ENCODE measurements at places on chromosomes 3 and 15.
A peak's percentile ranks its signal among the peaks of the same experiment; 100 is the strongest.

DNA sequence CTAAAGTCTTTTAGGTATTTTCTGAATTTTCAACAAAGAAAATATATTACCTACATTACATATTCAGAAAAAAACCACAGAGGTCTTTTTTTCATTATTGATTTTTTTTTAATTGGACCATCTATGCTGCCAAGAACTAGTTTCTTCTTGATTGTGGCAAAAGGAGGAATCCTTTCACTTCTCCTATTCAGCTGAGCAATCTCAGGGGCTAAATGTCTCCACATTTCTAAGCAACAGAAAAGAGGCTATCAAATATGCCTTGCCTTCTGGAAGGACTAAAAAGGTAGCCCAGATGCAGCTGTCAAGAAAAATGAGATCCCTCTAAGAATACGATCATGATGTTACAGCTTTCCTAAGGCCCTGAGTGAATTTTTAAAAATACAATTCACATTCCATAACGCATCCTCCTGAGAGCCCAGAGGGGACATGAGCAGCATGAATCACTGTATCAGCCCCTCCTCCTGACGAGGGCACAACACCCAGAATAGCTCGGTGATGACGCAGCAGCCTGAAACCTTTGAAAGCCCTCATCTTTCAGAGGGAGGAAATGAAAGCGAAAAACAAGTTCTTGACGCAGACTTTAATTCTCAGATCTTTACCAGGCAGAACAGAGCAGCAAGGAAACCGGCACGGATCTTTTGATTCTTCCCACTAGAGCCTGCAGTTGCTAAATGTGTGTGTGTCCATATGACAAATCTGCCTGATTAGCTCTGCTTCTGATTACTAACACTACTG, 24.6 kb downstream of the RUBCN start:
- DNase-seq: no peak

GRCh38 chr3:177833332-177833731, 636.0 kb upstream of the TBL1XR1 start:
- DNase-seq: no peak

GRCh38 chr3:53051929-53052328, 6.1 kb upstream of the SFMBT1 start:
- no peak for DNase-seq

DNA sequence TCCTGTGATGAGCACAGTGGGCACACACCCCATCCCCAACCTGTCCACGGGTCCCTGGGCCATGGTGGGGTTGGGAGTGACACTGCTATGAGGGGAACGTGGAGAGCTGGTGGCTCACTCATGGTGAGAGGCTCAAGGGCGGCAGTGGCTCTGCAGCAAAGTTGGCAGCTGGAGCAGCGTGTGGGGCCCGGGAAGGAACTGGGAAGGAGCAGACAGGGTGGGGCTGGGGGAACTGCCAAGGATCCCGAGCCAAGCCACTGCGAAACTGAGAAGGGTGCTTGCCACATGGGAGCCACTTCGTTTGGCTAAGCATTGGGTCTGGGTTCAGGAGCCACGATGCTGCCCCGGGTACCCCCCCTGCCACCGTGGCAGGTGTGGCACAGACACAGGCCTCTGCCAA, 80.1 kb downstream of the SNRK start:
- DNase-seq: no peak

DNA sequence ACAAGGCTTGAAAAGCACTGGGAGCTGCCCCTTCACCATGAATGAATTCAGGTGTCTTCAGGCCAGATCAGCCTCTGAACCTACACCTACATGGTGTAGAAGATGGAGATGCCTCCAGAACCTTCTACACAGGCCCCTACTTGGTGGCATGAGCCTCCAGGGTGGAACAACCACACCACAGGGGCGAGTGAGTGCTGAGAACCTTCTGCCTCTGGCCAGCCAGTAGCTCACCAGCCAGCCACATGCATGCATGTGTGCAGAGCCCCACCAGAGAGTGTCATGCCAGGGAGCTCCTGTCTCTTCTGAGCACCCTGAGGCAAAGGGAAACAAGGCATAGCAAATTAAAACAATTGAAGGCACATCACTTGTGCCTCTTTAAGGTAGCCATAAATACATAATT, 161.8 kb upstream of the TOPAZ1 start:
- DNase-seq: no peak

- DNase-seq: no peak
Observed at GRCh38 chr3:541062-541801, 344.7 kb downstream of the CHL1 start.

GRCh38 chr15:87687523-87687870, 569.0 kb downstream of the NTRK3 start:
- no peak for DNase-seq

DNA sequence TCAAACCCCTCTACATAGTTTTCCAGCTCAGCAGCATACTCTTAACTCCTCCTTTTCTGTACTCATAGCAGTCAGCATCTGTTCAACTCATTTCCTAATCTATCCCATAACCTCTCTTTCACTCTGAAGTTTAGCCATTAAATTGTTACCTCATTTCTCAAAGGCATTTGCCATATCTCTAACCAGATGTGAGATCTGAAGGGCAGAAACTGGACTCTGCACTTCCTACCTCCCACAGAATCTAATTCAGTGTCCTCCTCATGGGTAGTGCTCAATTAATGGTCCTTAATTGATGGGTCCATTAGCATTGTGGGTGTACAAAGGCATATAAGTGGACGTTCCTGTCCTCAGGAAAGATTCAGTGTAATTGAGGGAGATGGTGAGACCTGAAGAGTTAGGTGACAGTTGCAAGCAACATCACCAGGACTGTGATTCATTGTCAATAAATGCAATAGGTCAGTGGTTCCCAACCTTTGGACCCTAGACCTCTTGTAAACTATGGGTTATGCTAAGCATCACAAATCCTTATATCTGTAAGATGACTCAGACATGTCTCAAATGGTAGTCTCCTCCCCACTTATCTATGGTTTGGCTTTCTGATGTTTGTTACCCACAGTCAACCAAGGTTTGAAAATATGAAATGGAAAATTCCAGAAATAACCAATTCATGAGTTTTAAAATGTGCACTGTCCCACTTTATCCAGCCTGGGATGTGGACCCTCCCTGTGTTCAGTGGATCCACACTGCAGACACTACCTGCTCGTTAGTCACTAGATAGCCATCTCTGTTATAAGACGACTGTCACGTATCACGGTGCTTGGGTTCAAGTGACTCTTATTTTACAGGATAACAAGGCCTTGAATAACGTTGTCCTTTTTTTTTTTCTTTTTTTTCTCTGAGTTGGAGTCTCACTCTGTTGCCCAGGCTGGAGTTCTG, 25.0 kb upstream of the UACA start:
- DNase-seq: no peak

DNA sequence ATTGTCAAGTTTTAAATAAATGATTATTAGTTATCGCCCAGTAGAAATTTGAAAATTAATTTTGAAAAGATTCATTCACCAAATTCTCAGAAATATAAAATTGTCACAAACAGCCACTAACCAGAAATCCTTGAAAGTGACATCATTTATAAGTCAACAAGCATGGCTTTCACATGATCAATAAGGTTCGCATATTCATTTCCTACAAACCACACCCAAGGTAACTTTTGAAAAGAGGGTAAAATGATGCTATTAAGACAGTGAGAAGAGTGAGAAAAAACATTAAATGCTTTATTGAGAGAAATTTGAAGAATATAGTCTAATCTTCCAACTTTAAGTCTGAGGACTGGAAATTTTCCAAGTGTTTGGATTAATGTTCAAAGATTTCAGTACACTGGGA, 263.6 kb upstream of the ALCAM start:
- no peak for DNase-seq

DNA sequence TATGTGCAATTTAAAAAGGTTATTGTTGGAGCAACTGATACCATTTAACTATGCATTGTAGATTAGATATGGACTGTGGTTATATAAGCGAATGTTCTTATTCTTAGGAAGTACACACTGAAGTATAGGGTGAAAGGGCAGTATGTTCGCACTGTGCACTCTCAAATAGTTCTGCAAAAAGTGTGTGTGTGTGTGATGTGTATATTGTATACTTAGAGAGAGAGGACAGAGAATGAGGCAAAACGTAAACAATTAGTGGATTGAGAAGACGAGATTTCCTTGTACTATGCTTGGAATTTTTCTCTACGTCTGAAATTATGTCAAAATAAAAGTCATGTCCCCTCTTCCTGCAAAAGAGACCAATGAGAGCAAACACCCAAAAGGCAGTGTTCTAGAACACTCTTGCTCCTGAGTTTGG, 30.4 kb downstream of the LSM3 start:
- no peak for DNase-seq

DNA sequence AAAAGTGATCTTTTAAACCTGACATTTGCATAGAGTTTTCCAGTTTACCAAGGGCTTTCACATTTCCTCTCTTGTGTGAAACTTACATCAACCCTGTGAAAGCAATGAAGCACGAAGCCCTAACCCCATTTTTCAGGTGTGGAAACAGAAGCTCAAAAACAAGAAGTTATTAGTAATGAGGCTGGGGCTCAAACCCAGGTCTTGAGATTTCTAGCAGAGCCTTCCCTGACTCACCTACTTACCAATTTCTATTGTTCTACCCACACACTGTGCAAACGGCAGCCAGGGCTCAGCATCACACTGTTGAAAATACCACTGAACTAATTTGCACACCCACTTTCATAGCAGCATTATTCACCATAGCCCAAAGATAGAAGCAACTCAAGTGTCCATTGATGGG, 117.8 kb upstream of the IGF1R start:
- no peak for DNase-seq

DNA sequence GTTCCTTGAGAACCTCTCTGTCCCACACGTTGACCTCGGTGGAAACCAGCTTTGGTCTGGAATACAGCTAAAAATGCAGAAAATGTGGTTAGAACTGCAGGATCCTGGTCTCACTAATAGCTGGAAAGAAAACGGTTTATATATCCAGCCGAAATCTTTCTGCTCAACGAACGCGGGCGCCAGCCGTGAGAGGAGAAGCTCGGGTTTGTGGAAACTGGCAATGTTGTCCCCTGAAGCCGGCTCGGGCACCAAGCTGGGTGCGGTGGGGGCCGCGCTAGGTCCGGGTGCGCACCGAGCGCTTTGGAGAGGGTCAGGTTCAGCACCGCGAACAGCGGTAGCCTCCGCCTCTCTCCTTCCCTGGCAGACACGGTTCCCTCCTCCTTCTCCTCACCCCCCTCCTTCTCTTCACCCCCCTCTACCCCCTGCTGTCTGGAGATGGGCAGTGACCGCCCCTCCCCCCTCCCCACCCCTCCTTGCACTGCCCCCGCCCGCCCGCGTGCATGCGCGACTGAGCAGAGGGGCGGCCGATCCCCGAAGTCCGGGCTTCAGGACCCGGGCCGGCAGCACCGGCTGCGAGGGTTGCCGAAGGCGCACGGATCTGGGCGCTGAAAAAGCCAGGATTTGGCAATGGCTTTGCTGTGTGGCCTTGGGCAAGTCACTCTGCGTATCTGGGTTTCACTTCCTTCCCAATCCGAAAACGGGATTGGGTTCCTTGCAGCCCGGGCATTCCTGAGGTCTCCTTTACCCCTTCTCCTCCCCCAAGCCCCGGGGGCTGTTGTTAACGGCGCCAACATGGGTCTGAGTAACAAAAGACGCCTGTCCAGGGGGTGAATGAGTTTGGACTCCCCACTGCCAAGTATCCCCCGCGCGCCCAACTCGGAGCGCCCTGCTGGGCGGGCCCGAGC, at the start of gene SKOR1:
Gene SKOR1, plus strand, starts transcription at position 534 of the 905 bp plus-strand sequence. Its CDS starts 94 bp downstream, at position 628.
- peak; percentile 57 for DNase-seq

- DNase-seq: no peak
Observed at GRCh38 chr3:51681453-51681852, 10.4 kb downstream of the TEX264 start.

DNA sequence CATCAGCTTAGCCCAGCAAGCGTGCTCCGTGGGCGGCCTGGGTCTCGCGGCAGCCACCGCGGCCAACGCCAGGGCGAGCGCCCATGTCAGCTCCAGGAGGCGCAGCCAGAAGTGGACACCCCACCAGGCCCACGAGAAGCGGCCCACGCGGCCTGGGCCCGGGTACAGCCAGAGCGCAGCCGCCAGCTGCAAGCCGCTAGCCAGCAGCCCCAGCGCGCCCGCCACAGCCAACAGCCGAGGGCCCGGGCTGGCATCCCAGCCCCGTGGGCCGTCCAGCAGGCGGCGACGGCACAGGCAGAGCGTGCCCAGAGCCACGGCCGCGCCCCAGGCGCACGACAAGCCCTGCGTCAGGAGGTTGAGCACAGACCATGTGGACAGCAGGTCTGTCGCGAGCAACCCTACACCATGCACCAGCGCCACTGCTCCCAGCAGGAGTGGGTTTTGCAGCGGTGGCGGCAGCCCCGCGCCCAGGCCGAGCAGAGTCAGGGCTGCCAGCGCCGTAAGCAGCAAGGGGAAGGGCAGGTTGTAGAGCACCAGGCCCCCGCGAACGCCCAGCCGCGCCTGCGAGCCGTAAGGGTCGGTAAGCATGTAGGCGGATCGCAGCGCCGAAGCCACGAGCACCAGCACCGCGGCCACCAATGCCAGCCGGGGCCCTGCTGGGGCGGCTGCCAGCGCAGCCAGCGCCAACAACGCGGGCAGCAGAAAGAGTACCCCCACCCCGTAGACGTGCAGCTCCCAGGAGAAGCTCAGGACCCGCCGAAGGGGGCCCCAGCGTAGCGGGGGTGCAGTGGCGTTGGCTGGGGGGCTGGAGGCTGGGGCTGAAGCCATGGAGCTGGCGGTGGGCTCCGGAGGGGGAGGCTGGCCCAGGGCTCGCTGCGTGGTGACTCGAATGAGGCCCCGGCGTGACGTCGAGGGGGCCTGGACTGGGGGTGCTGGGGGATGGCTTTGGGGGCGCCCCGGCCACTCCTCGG, 4.9 kb downstream of the PRRT3 start:
- peak; percentile 51 for DNase-seq

GRCh38 chr3:117666812-117667211, 957.2 kb downstream of the TUSC7 start:
- no peak for DNase-seq

DNA sequence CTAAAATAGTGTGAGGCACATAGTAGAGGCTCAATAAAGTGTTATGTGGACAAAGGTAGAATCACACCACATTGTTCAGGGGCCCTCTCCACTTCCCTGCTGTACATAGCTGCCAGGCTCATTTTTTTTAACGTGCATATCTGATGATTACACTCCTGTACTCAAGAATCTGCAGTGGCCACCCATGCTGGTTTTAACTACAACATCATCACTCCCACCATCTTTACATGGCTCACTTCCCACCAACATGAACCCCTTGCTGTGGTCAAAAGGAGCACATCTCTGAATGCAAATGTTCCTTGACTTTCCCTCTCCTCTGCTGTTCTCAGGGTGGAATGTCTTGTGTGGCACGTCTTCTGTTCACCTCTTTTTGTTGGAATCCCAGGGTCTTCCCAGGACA, 76.7 kb downstream of the FEM1B start:
- no peak for DNase-seq

- no peak for DNase-seq
Observed at GRCh38 chr3:101848326-101848725, 988 bp upstream of the NFKBIZ start.

DNA sequence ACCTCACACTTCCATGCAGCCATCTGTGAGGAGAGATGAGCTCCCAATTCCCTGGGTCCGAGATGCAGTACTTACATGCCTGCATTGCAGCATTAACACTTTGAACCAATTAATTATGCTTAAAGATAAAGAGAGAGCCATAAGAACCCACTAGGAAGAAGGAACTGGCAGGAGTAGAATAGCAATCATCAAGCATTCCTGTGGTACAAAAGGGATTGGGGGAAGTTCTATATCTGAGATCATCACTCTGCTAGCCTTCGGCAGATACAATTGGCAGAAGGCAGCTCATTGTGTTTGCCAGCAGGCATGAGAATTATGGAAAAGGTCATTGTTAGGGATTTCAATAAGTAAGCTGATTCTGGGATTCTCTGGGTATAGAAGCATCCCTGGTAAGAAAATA, 891.4 kb downstream of the NTRK3 start:
- no peak for DNase-seq
